ENCODE measurements at places on chromosomes 2 and 18.

- DNase-seq, result no peak
These were observed 236.4 kb downstream of the BCL11A start for GRCh38 chr2:60317034-60317386.

DNA sequence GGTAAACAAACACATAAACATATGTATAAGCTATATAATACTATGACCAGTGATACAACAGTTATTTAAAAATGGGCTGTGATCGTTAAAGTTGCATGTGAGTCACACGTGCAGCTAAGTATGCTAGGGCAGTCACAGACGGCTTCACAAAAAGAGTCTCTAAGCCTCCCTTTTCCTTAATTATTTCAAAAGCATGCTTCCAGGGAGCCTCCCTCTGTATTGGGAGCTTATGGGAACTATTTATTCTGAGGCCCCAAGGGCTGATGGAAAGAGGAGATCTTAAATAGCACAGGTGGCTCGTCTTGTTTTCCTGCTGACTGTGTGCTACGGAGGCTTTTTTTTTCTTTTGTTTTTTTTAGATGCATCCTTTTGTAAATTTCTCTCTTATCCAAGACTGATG, 94.3 kb downstream of the ADCYAP1 start:
- DNase-seq, result no peak

DNA sequence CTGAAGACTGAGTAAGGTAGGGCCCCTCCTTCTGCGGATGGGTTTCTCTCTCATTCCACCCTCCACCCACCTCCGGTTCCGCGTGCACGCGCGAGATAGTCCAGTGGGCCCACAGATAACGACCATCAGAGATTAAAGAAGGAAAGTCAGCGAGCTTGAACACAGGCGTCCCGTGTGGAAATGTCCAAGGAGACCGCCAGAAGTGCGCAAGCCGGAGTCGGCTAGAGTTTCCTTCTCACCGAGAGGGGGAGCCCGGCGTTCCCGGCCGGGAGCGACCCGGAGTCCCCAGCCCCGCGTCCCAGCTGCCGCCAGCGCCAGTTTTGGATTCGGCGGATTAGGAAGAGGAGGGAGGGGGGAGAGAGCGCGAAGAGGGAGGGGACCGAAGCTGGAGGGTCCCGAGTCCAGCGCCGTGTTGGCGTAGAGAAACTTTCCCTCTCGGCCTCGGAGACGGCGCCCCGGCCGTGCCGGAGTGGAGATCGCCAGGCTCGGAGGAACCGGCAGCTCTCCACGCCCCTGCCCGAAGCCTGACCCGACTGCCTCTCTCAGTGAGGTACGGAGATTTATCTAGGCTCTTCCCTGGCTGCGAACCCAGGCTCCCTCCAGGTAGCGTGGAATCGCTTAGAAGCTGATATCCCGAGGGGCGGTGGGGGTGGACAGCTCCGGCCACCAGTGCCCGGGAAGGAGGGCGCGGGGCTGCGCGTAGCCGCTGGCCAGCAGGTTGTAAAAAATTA, at the start of gene GULP1:
Gene GULP1, plus strand, starts transcription at position 258 of the 731 bp plus-strand sequence. CDS start 185,829 bp downstream, outside the sequence.
- DNase-seq, result no peak

- DNase-seq, result no peak
These were observed 39.7 kb downstream of the SMAD7 start for GRCh38 chr18:48910972-48911545.

- DNase-seq, result no peak
These were observed 50.7 kb upstream of the APCDD1 start for GRCh38 chr18:10403708-10404107.

GRCh38 chr18:23210526-23210925, 75.2 kb downstream of the CABLES1 start:
- DNase-seq, result no peak

- DNase-seq, result no peak
These were observed 55.9 kb downstream of the SMAD7 start for GRCh38 chr18:48894799-48895346.

- no peak for DNase-seq
These were observed 29.1 kb upstream of the PDIA6 start for GRCh38 chr2:10841547-10842219.

- DNase-seq, result no peak
These were observed 593 bp downstream of the ZNF514 start for GRCh38 chr2:95158891-95159619.

DNA sequence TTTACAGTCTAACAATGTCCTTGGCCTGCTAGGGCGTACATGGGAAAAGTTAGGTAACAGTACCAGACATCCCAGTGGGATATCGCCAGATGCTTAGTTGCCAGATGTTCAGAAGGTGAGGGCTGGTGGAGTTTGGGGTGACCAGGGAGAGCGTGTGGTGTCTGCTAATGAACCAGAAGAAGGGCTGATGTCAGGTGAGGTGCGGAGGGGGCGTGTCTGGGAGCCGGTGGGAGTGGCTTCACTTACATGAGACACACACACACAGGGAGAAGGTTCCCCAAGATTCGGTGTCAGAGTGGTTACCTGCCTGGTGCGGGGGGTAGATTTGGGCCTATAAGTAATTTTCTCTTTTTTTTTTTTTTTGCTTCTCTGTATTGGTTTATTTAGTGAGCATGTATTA, 12.2 kb downstream of the RAB31 start:
- no peak for DNase-seq

- DNase-seq, result no peak
These were observed 40.7 kb upstream of the NT5C1B start for GRCh38 chr2:18630101-18630500.

GRCh38 chr2:219020604-219021365, 20.5 kb downstream of the CFAP65 start:
- no peak for DNase-seq

GRCh38 chr2:239369631-239370161, 31.1 kb downstream of the HDAC4 start:
- DNase-seq, result no peak

DNA sequence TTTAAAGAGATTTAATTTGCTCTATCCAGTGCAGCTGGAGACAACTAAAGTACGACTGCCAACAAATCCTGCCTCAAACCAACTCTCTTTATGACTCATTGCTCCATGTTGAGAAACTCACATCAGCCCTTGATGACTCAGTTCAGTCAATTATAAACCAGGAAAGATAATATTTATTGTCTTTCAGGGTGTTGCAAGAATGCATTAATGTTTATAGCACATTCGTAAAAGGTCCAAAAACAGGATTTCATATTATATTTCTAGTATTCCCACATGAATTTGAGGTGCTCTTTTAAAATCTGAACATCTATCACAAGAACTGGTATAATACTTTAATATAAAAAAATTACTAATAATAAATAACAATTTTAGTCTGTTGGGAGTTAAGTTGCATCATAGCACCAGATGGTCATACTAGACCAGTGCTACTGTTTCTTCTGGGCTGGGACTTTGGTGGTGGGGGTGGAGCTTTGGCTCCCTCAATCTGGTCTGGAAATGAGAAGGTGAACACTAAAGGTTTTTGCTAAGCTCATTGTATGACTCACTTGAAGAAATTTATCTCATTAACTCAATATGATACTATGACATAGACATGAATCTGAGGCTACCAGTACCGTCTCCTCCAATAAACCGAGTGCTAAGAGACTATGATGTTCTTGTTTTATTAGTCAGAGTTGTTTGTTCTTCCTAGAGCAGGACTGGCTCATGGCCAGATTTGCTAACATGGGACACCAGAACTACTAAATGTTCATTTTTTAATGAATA, 26.6 kb upstream of the MAP3K20 start:
- DNase-seq, result no peak

- no peak for DNase-seq
These were observed 9.7 kb downstream of the RAB11FIP5 start for GRCh38 chr2:73103018-73103542.

GRCh38 chr2:241308267-241308666, 7.2 kb downstream of the HDLBP start:
- DNase-seq, result no peak

DNA sequence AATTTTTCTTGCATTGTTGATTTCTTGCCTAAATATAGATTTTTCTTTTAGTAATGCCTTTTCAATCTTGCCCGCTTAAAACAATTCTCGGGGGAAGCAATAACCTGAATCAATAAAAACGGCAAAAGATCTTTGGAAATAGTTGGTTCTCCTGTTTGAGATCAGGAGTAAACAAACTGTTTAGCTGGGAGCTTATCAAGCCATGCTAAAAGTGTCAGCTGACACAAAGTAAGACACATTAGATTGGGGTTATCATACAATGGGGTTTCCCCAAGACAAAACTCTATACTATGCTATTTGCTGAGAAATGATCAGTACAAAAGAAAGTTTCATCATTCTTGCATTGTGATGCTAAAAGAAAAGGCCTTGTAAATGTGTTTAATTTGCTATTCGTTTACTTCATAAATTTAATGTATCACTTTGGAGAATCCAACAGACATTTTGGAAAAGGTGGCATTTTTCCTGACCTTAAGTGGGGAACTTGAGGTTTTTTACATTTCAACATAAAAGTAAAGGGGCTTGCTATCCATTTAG, 46.5 kb downstream of the ATIC start:
- DNase-seq, result no peak

DNA sequence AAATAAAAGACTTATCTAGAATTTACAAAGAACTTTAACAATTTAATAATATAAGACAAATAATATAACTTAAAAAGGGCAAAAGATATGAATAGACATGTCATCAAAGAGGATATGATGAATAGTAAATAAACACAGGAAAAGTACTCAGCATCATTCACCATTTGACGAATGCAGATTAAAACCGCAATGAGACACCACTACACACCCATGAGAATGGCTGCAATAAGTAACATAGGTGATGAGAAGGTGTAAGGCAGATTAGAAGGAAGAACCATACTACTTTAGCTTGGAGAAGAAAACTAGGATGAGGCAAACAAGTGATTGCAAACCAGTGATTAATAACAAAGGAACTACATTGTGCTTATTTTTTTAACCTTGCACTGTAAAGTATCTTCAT, 152.0 kb downstream of the CYRIA start:
- DNase-seq, result no peak

GRCh38 chr2:46803547-46803878, 112.1 kb downstream of the MCFD2 start:
- no peak for DNase-seq

GRCh38 chr18:7617738-7618422, 50.8 kb downstream of the PTPRM start:
- DNase-seq, result no peak

GRCh38 chr2:20474757-20475566, 28.1 kb downstream of the RHOB start:
- DNase-seq, result no peak

GRCh38 chr2:224111576-224111975, 72.5 kb upstream of the SERPINE2 start:
- DNase-seq, result no peak

- DNase-seq, result no peak
These were observed 67.7 kb upstream of the GLI2 start for GRCh38 chr2:120667981-120668380.

DNA sequence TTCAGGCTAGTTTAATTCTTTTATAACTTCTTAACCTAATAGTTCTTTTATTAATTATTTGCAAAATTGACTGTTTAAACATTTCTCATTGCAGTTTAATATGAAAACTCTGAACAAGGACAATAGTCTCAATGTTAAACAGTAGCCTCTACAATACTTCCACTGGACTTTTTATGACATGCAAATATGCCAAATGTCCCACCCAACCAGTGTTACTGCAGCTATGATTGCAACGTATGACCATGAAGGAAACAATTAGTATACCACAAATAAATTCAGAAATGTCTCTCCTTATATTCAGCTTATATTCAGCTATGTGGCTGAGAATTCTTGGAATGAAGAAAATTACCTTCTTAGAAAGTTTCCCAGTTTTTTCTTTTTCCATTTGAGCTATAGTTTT, 688.6 kb downstream of the DCC start:
- DNase-seq, result no peak

- DNase-seq, result no peak
These were observed 50.8 kb downstream of the WIPF1 start for GRCh38 chr2:174546519-174547506.

DNA sequence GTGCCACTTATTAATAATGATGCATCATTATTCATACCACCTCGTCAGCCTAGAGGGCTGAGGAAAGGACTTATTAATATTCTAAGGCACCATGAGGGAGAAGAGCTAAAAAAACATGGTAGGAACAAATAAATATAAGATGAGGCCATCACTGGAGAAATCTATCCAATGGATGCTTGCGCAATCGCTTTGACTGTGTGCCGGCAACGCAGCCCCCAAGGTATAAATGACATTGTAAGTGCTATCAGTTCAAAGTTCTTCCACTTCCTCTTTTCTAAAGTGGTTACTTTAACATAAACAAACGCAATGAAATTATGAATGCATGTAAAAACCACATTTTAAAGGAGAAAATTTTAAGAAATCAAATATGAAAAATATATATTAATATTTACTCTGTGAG, 164.6 kb downstream of the EIPR1 start:
- no peak for DNase-seq

- DNase-seq, result no peak
These were observed 363.6 kb downstream of the CTNNA2 start for GRCh38 chr2:79876430-79876829.

- no peak for DNase-seq
These were observed 36.5 kb upstream of the CDH19 start for GRCh38 chr18:66640431-66640830.

DNA sequence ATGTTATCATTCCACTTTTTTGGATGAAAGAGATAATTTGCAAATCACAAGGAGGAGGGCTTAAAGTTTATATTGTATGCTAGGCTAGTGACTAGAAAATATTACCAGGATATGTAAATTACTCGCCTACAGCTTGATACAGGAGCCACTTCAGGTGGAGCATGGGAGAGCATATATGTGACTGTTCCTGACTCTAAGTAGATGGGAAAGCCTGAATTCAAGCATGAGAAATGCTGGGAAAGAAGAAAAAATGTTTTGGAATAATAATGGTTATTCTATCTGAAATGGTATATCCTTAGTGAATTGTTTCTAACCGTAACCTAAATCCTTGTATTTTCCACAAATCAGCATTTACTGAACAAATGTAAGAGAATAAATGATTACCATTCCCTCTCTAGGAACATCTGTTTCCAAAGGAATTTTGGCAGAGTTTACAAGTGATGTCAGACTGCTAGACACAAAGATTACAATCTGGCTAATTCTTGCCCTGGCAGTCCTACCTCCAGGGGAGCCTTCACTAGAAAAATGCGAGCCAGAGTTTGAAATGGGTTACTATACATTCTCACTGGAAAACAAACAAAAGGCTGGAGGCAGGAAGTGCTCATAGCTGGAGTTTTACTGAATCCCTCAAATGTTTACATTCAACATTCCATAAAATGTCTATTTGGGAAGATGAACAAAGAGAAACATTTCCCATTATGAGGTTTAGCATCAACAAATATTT, 129.4 kb upstream of the MAPRE2 start:
- DNase-seq, result no peak

Measured in NCI-H187 treated with DMSO at 0.1 percent for 48 hours (cell line).